NCI-H2107 (cell line): ENCODE measurements at places on chromosomes 7 and 10.

DNA sequence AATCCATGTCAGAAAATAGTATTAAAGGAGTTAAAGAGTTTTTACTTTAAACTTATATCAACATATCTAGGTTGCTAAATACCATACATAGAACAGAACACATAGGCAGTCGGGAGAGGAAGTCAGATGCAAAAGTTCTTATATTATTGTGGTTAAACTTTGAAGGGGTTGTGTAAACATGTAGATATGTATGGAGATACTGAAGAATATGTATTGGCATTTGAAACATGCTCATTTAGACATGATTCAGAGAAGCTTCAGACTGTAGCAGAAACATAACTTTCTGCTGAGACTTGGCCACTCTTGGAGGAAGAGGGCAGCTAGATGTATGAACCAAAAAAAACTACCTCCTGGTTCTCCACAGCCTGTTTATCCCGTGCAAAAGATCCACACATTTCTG lies 103.5 kb upstream of the FERD3L start:
- no peak for DNase-seq

GRCh38 chr10:73251683-73252444 lies 580 bp downstream of the MRPS16 start:
- no peak for DNase-seq

GRCh38 chr7:154353355-154353767 lies 301.2 kb downstream of the DPP6 start:
- DNase-seq = no peak

DNA sequence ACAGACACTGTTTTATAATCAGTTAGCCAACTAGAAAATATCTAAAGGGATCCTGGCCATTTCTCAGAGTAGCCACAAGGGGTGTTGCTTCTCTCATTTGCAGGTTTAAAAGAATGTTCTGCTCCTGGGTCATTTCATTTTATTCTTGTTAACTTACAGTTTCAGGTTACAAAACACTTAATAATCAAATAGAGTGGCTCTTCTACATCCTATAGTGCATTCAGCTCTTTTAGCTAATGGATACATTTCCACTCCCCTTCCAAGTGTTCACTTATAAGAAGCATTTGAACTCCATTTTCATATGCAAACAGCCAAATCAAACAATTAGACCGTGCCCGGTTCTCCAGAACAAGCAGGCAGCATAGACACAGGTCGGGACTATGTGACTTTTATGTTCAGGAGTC lies 117.5 kb downstream of the TRIL start:
- DNase-seq = peak; percentile 6

GRCh38 chr7:154628556-154628955 lies 374.4 kb downstream of the PAXIP1 start:
- DNase-seq = no peak

GRCh38 chr7:34756691-34757090 lies 98.7 kb downstream of the NPSR1 start:
- DNase-seq = peak; percentile 11

GRCh38 chr10:127907411-127908105 lies 655 bp downstream of the PTPRE start:
- no peak for DNase-seq

DNA sequence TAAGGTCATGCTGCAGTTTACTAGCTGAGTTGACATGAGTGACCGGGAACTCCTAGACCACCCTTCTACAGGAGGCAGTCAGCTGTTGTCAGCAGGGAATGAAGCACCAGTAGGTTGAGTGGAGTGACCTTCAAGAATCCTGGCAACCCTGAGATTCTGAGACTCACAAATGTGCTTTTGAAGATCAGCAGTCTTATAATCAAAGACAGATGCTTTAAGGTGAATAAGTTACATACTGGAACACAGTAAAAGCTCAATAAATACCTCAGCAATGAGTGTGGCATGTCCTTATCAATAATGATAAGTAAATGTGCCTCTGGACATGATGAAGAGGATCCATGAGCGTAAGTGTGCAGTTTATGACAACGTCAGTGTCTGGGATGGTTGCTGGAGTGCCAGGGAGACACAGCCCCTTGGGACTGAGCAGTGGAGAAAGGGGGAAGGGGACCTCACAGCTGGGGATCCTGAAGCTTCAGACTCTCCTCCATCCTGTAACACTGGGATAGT lies 11.9 kb upstream of the OR6V1 start:
- DNase-seq = no peak

DNA sequence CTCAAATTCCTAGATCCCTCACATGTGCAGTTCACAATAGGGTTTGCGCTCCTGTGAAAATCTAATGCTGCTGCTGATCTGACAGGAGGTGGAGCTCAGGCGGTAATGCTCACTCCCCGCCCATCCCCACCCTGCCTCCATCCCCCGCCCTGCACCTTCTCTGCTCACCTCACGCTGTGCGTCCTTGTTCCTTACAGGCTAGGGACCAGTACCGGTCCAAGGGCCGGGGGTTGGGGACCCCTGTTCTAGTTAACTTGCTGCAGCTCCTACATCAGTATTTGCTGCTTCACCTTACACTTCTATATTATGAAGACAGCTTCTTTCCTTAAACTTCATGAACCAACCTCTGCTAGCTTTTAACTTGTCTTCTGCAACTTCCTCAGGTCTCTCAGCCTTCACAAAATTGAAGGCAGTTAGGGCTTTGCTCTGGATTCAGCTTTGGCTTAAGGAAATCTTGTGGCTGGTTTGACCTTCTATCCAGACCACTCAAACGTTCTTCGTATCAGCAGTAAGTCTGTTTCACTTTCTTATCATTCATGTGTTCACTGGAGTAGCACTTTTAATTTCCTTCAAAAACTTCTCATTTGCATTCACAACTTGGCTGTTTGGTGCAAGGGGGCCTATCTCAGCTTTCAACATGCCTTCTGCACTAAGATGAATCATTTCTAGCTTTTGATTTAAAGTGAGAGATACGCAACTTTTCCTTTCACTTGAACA lies 1.7 kb upstream of the TNKS2 start:
- no peak for DNase-seq

DNA sequence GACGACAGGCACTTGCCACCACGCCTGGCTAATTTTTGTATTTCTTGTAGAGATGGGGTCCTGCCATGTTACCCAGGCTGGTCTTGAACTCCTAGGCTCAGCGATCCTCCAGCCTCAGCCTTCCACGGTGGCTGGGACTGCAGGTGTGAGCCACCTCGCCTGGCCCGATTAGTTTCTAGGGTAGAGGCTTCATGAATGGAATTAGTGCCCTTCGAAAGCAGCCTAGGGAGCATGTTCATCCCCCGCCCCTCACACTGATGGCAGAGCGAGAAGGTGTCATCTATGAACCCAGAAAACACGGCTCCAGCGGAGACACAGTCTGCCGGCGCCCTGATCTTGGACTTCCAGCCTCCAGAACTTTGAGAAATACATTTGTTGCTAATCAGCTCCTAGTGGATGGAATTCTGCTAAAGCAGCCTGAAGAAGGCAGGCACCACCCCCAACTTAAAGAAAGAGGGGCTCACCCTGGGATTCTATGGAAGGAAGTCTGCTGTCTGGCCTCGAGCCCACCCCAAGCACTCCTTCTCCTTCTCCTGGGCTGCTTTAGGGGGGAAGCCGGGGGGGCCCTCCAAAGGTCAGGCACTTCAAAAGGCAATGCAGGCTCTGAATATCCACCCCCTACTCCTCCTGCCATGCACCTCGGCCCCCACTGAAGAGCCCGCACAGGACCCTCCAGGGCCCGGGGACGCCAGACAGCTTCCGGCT lies 10.1 kb downstream of the PDGFA start:
- DNase-seq = no peak
